Stimulated activated CD4-positive, alpha-beta T cell treated with anti-CD3 and anti-CD28 coated beads, Interleukin-1b, Interleukin-23, amount 100 ng/mL, for 1 hour (primary cell): ENCODE measurements at places on chromosomes 5 and 9.

GRCh38 chr9:17088566-17088965 lies 46.3 kb upstream of the CNTLN start:
- no peak for DNase-seq

DNA sequence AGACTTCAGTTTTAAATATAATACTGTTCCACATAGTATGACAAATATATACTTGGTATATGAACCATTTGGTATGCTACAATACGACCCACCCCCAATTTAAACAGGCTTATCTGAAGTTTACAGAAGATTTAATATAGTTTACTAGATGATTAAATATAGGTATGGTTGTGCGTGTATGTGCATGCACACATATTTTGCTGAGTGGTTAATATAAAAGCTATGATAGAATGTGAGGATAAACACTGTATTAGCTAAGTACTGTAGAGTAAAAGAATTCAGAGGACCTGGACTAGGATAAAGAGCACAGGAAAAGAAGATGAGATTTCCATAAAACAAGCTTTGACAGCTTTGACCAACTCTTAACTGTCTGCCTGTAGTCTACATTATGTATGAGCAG lies 356.7 kb downstream of the PDE4D start:
- no peak for DNase-seq

DNA sequence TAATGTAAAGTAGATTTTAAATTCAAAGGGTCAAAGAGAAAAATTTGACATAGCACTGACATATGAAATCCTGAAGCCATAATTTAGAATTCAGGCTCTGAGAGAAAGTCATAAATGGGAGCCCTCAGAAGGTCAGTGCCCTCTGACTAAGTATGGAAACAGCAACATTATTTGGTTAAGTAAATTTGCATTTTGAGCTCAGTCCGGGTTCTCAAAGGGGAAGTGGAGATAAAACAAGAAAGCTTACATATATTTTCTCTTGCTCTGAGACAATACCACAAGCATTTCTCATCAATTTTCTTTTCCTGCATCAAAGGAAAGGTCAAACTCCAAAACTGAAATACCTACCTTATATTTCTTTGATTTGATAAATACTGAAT lies 348.0 kb downstream of the SEMA5A start:
- DNase-seq, result no peak

DNA sequence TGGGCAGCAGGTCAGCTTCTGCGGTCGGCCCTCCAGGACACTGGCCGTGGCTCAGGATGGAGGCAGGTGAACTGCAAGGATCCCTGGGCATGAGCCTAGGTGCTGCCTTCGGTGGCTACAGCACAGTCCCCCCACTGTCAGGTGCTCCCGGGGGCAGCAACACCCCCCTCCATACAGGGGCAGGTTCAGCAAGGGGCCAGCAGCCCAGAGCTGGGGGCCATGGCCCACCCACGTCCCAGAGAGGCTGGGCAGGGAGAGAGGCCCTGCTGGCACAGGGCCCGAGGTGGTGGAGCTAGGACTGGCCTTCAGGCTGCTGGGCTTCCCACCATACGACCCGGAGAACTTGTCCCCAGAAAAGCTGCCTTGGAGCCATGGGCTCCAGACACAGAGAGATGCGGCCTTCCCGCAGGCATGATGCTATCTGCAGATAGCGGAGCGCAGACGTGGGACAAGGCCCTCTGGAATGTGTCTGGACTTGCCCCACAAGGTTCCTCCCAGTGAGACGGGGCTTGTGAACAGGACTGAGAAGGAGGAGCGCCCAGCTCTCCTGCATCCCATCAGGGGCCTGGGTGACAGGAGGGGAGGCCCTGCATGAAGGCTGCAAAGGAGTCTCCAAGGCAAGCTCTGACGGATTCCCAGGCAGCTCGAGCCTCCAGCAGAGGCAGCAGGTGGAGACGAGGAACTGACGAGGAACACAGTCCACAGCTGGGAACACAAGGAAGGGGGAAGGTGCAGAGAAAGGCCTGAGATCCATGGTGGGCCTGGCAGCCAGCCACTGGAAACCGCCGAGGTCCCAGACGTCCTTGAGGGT lies 111.1 kb downstream of the VAV2 start:
- no peak for DNase-seq

GRCh38 chr9:110249603-110250002 lies 6.7 kb downstream of the TXN start:
- no peak for DNase-seq

DNA sequence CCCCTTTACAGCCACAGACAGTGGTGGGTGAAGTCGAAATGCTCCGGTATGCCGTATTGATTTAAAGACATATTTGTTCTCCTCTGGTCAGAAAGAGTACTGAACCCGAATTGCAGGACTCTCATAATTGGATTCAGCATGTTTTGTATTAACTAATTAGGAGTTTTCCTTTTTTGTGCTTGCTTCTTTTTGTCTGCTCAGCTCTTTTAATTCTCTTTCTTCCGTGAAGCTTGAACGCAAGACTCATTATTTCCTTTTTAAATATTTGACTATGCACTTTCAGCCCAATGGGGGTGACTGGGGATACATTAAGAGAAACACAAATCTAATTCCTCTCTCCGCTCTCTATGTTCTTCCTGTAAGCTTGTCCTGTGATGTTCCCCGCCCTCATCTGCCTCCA lies 246.6 kb upstream of the IRX2 start:
- DNase-seq, result no peak

DNA sequence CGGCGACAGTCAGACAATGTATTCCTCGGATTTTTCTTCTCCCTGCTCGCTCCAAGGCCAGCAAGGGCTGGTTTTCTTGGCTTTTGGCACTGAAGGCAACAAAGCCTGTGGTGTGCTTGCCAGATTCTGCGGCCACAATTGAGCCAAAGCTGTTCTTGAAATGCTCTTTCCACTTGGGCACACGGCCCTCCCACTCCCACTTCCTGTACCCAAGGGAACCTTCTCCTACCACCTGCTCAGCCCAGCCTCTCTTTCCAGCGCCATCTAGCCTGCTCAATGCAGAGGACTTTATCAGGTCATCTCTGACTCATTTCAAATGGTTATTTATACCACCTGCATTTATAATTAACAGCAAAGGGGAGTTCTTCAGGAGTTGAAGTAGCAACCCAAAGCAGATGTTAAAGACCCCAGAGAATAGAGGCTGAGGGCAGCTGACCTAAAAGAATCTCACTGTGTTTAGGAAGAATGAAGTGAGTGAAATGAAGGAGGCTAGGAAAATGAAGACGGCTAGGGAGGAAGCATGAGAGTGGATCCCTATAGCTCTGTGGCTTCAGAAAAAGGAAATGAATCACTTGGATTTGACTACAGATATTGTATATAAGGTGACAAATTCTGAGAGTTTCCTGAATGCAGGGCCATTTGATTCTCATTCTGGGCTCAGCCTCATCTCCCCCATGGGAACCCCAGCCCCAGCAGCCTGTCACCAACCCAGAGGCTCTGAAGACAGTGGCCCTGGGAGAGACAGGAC lies 439.0 kb downstream of the ENC1 start:
- no peak for DNase-seq
